Stimulated activated CD8-positive, alpha-beta memory T cell treated with anti-CD3 and anti-CD28 coated beads, Interleukin-4, amount 100 ng/mL, for 4 hours (primary cell): ENCODE measurements at places on chromosomes 7 and 10.

DNA sequence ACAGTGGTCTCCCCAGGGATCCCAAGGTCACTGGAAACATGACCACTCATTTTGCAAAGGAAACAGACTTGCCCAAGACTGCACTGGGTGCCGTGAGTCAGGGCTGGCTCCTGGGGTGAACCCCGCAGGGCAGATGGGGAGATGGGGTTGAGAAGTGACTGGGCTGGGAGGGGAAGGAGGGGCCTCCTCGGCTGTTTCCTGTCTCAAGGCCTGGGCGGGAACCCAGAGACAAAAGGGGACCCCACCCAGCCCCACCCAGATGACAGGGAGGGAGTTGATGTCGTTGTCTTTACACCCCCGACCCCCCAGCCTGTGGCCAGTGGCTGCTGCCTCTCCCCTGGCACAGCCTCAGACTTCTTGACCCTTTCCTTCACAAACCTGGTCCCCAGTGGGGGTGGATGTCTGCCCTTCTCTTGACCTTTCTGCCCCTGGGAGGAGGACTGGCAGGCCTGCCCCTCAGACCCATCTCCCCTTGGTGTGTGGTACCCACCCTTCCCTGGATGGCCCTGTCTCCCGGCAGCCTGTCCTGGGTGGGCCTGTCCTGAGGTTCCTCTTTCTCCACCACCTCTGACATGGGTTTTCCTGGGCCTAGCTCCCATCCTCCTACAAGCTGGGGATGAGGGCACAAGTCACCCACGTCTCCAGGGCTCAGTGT is 1.4 kb downstream of the MYO1G start:
- DNase-seq, result peak; percentile 53

GRCh38 chr10:75405598-75406461 is 4.3 kb upstream of the ZNF503 start:
- DNase-seq, result no peak

GRCh38 chr10:47451273-47451997 is 32.5 kb downstream of the ANXA8 start:
- no peak for DNase-seq

DNA sequence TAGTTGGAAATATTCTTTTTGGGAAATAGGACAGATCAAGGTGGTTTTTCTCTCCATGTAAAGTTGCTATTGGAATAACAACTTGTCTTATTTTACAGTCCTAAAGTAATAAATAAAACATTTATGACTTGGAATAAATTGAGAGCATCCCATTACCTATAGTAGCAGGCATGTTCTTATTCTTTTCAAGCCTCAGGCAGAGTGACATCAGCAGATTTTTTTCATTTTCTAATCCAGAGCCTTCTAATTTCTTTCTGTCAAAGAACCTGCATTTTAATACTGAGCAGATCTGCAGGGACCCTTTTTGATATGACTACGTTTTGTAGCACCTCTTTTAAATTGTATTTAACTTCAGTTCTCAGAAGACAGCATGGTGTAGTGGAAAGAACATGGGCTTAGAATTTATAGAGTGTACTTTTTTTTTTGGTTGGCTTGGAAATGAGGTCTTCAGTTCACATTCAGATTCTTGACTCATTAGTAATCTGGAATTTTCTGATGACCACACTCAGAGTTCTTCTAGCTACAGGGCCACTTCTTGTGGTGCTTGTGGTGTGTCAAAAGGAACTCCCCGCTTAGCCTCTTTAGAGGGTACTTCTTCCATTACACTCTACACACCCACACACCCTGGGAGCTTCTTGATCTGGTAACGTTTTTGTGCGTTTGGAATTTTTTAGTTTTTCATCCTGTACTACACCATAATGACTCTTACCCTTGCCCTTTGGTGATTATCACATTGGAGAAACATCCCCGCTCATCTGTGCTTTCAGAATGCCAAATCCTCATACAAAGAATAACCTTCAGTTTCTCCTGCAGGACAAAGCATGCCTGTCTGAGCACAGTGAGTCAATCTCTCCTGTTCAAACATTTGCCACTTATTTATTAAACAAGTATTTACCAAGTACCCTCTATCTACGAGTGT is 34.6 kb downstream of the AGK start:
- no peak for DNase-seq

GRCh38 chr10:45053569-45054100 is 52.9 kb downstream of the ZNF22 start:
- no peak for DNase-seq

DNA sequence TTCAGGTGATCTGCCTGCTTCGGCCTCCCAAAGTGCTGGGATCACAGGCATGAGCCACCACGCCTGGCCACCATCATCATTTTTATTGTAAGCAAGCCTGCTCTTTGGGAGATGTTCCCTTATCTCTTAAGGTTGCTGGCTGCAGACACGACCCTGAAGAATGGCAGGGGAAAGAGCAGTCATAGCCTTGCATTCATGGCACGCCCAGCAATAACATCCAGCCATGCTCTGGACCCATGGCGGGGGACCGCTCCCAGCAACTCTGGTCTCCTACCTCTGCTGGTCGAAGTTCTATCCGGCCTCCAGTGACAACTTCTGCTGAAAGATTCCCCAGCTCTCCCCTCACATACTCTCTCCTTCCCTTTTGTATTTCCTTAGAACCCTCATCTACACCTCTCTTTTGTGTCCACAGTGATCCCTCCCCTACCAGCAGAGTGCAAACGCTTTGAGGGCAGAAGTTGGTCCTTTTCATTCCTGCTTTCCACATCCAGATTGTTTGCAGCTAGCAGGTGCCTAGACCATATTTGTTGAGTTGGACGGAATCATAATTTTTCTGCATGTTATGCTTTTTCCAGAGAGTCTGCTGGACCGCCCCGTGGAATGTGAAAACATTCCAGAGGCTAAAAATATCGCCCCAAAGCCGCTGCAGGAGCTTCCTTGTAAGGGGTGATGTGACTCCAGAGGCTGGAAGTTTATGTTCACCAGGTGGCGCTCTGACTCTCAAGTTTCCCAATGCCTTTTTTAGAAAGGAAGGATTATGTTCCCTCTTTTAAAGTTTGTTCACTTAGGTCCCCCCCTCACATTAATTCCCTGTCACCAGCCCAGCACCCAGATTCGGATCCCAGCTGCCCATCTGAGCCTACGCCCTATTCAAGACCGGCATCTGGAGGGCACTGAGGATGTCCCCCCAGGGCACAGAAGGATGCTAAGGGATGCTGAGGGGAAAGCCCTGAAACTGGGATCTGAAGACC is 4.3 kb upstream of the MARVELD1 start:
- DNase-seq, result no peak

DNA sequence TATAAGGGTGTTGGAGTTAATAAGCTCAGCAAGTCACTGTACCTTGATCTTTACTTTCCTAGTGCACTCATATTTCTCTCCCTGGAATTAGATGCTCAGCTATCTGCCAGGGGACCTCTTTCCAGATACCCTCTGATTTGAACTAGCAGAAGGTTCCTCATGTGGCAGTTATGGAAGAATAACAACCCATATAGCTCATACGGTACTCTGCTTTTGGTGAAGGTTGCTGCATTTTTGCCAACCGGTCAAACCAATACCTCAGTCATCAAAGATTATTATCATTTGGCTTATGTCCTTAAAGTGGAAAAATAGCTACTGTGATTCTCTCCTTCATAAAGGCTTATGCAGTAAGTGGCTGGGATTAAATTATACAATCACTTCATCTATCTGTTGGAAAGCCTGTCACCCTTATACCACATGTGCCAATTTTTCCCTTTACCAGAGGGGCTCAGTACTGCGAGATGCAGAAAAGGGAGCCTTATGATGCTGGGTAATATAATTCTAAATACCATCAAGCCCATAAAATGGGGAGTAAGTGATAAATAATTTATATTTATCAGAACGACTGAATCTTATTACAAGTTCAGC is 43.4 kb upstream of the PTER start:
- no peak for DNase-seq

- DNase-seq, result no peak
Observed at GRCh38 chr10:88949051-88949450, 3.5 kb downstream of the ACTA2 start.

GRCh38 chr7:40889099-40889498 is 754.3 kb downstream of the SUGCT start:
- no peak for DNase-seq

- no peak for DNase-seq
Observed at GRCh38 chr10:6694447-6695140, 114.5 kb upstream of the PRKCQ start.

- DNase-seq, result no peak
Observed at GRCh38 chr7:19069842-19070241, 47.6 kb downstream of the TWIST1 start.

DNA sequence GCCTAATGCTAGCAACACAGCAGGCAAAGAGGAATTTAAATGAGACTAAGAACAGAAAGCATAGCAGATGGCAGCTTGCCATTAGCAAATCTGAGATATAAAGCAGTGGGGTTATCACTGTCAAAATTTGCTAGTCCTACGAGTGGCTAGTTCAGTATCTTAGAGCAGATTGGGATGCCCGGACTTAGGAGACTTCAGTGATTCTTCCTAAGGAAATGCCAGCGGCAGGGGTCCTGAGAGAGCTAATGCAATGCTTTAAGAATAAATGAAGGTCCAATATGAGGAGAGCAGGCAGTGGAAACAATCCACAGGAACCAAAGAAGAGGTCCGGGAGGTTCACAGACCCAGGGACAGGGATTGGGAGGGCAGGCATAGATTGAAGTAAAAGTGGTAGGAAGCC is 169.3 kb upstream of the NPSR1 start:
- DNase-seq, result no peak

GRCh38 chr10:11358011-11358410 is 253.4 kb downstream of the USP6NL start:
- no peak for DNase-seq

DNA sequence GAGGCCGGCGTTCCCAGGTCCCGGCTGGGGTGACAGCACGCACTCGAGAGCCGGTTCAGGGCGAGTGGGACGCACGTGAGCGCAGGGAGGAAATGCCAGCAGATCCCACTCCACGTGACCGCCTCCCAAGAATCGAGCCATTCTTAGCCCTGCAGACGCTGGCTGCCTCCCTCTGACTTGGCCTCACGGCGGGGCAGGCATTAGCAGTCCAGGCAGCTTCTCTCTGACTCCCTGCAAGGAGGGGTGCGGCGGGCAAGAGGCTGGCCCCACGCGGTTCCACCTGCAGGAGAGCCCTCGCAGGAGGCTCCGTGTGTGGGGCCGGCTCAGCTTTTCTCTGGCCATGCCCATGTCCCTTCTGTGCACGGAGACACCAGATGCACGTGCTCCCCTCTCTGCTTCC is 10.1 kb downstream of the GPR146 start:
- DNase-seq, result no peak

DNA sequence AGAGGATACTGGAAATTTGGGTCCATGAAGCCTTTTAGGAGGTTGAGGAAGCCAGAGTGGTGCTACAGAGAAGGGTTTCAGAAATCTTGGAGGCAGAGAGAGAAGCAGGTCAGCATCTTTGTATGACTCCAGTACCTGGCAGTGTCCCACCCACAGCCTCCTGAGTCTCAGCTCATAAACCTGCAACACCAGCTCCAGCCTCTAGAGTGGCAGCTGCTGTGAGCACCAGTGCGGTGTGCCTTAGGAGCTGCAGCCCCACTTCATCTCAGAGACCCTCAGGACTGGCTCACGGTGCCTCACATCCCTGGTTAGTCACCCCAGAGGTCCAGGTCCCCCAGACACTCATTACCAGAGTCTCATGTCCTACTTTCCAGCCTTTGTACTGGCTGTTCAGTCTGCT is 84.8 kb upstream of the PRKAR2B start:
- no peak for DNase-seq

- no peak for DNase-seq
Observed at GRCh38 chr7:122350701-122351100, 46.2 kb upstream of the FEZF1 start.
